Tibial nerve (tissue), 4 donors: ENCODE measurements at places on chromosomes 5 and 9.

DNA sequence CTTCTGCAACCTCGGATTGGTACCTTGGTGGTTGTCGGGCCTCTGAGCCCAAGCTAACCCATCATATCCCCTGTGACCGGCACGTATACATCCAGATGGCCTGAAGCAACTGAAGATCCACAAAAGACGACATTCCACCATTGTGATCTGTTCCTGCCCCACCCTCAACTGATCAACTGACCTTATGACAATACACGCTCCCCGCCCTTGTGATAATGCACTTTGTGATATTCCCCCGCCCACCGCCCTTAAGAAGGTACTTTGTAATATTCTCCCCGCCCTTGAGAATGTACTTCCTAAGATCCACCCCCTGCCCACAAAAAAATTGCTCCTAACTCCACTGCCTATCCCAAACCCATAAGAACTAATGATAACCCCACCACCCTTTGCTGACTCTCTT, 16.5 kb upstream of the TOR1B start:
- no peaks in the 10 kb centered on the region for H3K36me3 ChIP-seq
- no peak for DNase-seq
- H3K4me1 ChIP-seq: peaks cover 4% of the 10 kb centered on the region
- no peaks in the 10 kb centered on the region for H3K27me3 ChIP-seq
- H3K4me3 ChIP-seq: no peak overlapping the region

DNA sequence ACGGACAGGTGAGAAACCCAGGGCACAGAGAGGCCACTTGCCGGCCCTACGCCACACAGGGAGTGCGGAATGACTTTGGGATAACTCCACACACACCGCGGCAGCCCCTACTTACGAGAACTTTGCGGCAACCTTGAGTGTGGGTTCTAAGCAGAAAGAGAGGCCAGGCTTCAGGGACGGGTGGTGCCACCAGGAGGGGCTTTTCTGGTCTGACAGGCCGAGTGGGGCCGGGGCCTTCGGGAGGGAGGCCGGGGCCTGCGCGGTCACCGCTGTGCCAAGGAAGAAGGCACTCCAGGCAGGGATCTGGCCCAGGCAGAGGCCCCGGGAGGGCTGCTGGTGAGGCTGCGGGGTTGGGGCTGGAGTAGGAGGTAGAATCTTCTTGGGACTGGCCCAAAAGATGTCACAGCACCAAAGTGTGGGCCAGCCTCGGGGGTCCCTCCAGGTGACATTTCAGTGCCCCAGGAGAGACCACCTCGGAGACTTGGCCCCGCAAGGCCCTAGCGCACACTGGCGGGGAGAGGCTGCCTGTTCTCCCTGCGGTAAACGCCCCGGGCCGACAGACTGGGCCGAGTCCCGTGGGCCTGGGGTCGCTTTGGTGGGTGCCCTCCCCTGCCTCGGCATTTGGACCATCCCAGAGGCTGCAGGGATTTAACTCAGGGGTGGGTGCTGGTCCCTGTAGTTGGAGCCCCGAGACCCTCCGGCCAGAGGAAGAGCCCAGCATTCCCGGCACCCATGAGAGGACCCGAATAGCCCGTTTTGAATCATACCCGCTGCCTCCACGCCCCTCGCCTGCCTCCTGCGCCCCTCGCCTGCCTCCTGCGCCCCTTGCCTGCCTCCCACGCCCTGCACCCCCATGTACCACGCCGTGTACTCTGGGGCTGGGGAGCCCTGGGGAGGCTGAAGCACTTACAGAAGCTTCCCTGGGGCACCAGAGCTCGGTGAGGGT, 9.0 kb upstream of the RNU6ATAC start:
- no peak for DNase-seq
- H3K4me3 ChIP-seq: no peak overlapping the region
- no peaks in the 10 kb centered on the region for H3K36me3 ChIP-seq
- peaks cover 24% of the 10 kb centered on the region for H3K4me1 ChIP-seq
- peak overlapping the region; percentile 70 for H3K27ac ChIP-seq

- H3K27ac ChIP-seq: peak overlapping the region; percentile 44
- H3K4me1 ChIP-seq: peaks cover 39% of the 10 kb centered on the region
- H3K4me3 ChIP-seq: no peak overlapping the region
These were observed 40.8 kb upstream of the GNPDA1 start for GRCh38 chr5:142053426-142054151.

GRCh38 chr5:44356231-44356630, 33.0 kb downstream of the FGF10 start:
- no peaks in the 10 kb centered on the region for H3K36me3 ChIP-seq
- no peak for DNase-seq
- no peaks in the 10 kb centered on the region for H3K27me3 ChIP-seq
- H3K4me3 ChIP-seq: no peak overlapping the region

- no peak overlapping the region for H3K4me3 ChIP-seq
- H3K4me1 ChIP-seq: no peaks in the 10 kb centered on the region
- H3K27me3 ChIP-seq: no peaks in the 10 kb centered on the region
These were observed 16.1 kb downstream of the SV2C start for GRCh38 chr5:76099286-76099702.

- no peak for DNase-seq
- H3K27me3 ChIP-seq: no peaks in the 10 kb centered on the region
- H3K4me1 ChIP-seq: no peaks in the 10 kb centered on the region
- H3K36me3 ChIP-seq: no peaks in the 10 kb centered on the region
These were observed 44.7 kb downstream of the ERAP1 start for GRCh38 chr5:96763026-96763425.

GRCh38 chr9:97759581-97760288, 62.6 kb upstream of the XPA start:
- DNase-seq: no peak
- no peaks in the 10 kb centered on the region for H3K4me1 ChIP-seq
- no peak overlapping the region for H3K27ac ChIP-seq
- H3K4me3 ChIP-seq: no peak overlapping the region
- no peaks in the 10 kb centered on the region for H3K27me3 ChIP-seq

GRCh38 chr5:66824476-66824875, 228.3 kb downstream of the MAST4 start:
- DNase-seq: no peak
- no peaks in the 10 kb centered on the region for H3K36me3 ChIP-seq
- no peak overlapping the region for H3K27ac ChIP-seq
